Stimulated activated CD8-positive, alpha-beta memory T cell treated with anti-CD3 and anti-CD28 coated beads, Interleukin-4, amount 100 ng/mL, for 1 hour (primary cell): ENCODE measurements at places on chromosomes 13 and 19.
A peak's percentile ranks its signal among the peaks of the same experiment; 100 is the strongest.

DNA sequence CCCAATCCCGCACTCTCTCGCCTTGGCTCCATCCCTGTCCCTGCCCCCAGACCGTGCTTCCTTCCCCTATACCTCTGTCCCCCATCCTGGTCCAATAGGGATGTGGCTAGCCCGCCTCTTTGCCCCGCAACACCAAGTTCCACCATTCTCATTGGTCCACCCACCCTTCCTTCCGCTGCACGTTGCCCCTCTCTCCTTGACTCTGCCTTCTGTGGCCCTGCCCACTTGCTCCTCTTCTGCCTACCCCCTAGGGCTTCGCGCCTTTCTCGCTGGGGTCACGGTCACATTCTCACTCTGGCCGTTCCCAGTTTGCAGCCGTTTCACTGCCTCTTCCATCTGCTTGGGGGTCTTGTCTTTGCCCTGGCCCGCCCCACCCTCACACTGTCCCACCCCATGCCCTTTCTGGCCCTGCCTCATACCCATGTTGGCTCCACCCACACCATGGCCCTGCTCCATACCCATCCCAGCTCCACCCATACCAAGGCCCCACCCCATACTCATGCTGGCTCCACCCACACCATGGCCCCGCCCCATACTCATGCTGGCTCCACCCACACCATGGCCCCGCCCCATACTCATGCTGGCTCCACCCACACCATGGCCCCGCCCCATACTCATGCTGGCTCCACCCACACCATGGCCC lies 4.5 kb upstream of the ARHGAP45 start:
- DNase-seq = no peak

GRCh38 chr13:66774046-66774445 lies 456.1 kb downstream of the PCDH9 start:
- no peak for DNase-seq

GRCh38 chr13:37886879-37887278 lies 17.3 kb upstream of the TRPC4 start:
- DNase-seq = no peak

- no peak for DNase-seq
These were observed 83.5 kb upstream of the KCTD15 start for GRCh38 chr19:33713194-33713593.

GRCh38 chr13:33743438-33744368 lies 74.2 kb upstream of the RFC3 start:
- no peak for DNase-seq

- no peak for DNase-seq
These were observed 19.0 kb downstream of the UPF1 start for GRCh38 chr19:18850471-18851375.

GRCh38 chr13:79401259-79402070 lies 4.6 kb downstream of the RBM26 start:
- DNase-seq = no peak

DNA sequence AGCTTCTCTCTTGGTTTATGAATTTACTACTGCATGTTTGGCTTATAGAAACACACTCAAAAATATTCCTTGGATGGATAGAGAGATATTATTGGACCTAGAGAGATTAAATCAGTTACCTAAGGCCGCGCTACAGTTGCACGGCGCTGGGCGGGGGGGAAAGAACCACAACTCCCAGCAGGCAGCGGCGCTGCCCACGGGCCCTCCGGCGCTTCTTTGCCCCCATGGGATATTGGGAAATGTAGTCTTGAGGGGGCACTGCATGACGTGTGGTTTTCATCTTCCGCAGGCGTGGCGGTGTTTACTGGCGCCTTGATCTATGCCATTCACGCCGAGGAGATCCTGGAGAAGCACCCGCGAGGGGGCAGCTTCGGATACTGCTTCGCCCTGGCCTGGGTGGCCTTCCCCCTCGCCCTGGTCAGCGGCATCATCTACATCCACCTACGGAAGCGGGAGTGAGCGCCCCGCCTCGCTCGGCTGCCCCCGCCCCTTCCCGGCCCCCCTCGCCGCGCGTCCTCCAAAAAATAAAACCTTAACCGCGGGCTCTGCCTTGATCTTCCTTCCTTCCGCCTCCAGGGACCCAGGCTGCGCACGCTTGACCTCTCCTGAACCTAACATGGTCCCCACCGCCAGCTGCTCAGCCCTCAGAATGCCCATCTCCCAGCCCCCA lies 4.8 kb downstream of the EMP3 start:
- DNase-seq = peak; percentile 68

GRCh38 chr13:33480561-33480960 lies 195.0 kb upstream of the STARD13 start:
- no peak for DNase-seq

GRCh38 chr13:26529441-26529840 lies 28.0 kb upstream of the WASF3 start:
- DNase-seq = no peak

- no peak for DNase-seq
These were observed 51.3 kb upstream of the LSM14A start for GRCh38 chr19:34120846-34121639.

DNA sequence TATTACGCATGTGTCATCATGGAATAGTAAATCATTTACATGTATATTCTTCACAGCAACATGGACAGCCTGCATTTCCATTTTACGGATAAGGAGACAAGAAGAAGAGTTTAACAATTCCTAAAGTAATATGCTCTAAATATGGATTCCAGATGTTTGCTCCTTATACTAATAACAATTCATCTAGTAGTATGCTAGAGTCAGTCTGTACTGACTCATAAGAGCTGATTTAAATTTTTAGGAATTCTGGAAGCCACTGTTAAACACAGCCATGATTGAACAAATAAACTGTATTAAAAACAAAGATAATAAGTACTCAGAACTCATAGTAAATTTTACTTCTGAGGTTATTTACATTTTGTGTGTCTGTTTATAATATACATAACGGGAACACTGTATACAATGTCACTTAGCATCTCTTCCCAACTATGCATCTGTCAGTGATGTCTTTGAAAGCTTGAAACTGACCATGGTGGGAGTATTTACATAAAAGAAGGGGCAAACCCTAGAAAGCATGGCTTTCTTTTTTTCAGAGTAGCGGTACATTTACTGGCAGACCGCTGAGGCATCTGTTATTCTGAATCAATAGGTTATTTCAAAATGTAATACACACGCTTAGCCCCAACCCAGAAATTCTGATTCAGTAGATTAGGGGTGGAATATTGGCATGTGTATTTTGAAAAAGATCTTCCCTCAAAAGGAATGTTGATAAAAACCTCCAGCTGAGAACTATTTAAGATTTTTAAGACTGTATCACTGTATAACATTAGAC lies 12.9 kb downstream of the ZC3H13 start:
- no peak for DNase-seq

- DNase-seq = no peak
These were observed at the start of gene ZNF580 for GRCh38 chr19:55640577-55641425. TSS of gene ZNF580 (plus strand) at chr19:55641002. CDS start at chr19:55642509, 1,507 bp downstream.

DNA sequence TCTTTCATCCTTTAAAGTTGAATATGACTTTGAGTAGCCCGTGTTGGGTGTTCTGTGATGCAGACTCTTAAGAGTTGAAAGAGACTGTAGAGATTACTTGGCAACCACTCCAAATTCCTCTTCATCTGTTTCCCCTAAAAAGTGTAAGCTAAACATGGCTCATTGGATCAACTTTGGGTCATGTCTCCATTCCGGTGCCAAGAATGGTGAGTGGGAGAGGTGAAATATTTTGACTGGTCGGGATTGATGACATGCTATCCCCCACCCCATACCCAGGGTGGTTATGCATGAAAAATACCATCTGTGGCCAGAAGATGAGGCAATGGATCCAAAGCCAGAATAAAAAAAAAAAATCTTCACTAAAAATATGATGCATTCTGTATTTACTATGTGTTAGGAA lies 281.3 kb upstream of the SOX21 start:
- DNase-seq = no peak
